ENCODE measurements at places on chromosomes 16 and 17. TPM values are rescaled to one million over a fixed set of nuclear protein-coding genes. Genes with fewer than 3 reads are reported as not detected.

DNA sequence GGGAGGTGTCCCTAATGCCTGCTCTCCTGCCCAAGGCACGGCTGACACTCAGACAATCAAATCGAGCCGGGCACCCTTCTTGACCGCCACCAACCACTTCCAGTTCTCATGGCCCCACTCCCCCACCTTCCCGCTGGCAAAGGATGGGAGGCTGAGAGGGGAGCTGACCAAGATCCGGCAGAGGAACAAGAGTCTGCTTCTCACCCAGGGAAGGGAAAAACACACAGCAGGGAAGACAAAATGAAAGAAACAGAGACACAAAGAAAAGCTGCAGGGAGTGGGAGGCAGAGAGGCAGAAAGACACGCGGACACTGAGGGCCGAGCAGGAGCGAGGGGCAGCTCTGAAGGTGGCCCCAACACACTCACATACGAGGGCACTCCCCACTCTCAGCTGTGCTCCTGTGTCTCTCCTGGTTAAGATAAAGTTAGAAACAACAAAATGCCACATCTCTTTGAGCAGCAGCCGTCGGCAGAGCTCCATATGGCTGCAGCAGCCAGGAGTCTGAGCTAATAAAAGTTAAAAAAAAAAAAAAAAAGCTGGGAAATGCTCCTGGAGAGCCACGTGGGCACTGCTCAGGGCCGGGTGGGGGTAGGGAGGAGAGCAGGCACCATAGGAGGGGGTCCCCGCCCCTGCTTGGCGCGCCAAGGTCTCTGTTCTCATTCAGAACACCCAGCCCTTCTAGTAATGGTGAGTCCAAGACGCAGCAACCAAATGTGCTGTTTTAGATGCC lies 7.4 kb downstream of the LRRC75A start:
- no peak for DNase-seq

The CTU2 gene
- 47.5 TPM for total RNA-seq

The NHLRC4 gene
- 0.21 TPM for total RNA-seq

DNA sequence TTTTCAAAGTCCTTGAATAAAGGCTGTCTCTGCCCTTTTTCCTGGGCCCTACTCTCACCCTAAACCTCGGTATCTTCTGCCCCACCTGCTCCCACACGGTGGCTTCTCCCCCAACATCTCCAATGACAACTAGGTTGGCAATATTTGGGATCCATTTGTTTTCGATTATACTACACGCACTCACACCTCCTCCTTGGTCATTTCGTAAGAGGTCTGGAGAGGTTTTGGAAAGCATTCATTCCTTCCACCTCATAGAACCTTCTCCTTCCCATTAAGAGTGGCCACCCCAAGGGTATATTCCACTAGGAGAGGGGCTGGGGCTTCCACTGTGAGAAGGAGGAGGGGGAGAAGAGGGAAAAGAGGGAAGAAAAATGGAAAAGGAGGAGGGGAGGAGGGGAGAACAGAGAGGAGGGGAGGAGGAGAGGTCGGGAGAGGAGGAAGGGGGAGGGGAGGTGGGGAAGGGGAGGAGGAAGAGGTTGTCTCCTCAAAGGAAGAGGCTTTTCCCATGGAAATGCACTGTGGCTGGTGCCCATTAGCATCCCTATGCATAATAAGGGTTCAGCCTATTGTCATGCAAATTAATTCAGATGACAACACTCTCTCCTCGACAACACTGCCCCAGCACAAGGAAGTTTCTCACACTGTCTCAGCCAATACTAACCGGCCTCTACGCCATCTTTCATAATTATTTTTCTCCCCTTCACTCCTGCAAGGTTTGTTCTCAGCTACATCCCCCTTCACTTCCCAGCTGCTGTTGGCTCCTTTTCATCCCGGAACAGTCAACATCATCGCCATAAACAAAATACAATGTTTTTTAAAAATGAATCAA lies 30.0 kb downstream of the SOX9 start:
- peak; percentile 70 for DNase-seq

The CHP2 gene
- 0.99 TPM for total RNA-seq

The KRT12 gene
- total RNA-seq: not detected

GRCh38 chr16:57534337-57534880 lies 2.0 kb downstream of the CCDC102A start:
- no peak for DNase-seq

The CHST4 gene
- total RNA-seq: not detected

The EPX gene
- not detected for total RNA-seq

DNA sequence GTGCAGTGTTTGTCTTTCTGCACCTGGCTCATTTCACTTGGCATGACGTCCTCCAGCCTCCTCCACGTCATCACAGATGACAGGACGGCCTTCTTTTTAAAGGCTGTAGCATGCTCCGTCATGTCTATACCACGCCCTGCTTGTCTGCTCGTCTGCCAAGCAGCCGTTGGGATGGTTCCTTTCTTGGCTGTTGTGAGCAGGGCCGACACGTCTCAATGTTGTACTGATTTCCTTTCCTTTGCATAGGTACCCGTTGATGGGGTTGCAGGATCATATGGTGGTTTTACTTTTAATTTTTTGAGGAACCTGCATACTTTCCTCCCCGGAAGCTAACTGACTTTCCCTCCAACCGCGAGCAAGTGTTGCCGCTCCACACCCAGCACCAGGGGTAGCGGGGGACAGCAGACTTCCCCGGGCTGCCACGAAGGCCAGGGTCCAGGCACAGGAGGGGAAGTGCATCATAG lies 212.2 kb upstream of the ZNF469 start:
- DNase-seq: no peak

The NDUFAF8 gene
- total RNA-seq: 64.9 TPM

DNA sequence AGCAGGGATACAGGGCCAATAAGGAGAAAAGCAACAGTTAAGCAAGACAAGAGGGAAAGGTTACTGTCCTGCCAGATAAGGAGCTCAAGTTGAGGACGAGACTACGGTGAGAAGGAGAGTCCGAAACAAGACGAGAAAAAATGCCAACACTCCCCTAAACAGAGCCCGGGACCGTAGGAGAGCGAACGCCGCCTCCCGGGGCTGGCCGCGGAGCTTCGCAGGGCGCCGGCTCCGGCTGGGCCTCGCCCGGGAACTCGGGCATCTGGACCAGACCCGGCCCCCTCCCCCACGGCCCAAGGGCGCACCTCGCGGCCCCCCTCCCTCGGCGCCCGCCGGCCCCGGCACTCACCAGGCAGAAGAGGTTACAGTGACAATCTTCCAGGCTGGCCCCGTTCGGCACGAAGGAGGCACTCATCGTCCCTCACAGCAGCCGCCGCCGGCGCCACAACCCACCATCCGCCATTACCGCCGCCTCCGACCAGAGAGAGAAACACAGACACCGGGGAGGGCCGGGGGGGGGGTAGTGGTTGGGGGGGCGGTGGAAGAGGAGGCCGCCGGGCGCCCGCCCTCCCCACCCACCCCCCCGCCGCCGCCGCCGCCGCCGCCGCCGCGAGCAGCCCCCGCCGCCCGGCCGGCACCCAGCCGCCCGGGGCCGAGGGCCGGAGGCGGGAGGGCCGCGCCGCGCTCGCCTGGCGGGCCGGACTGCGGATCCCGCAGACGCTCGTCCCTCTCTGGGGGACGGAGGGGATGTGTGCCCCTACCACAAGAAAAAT lies at the start of gene MED13:
Gene MED13, minus strand, starts transcription at position 488 of the 773 bp plus-strand sequence. Its CDS starts 73 bp downstream, at position 415.
- DNase-seq: peak; percentile 48

GRCh38 chr16:22023505-22023904 lies 15.6 kb downstream of the MOSMO start:
- no peak for DNase-seq

The ADAMTS18 gene
- not detected for total RNA-seq

DNA sequence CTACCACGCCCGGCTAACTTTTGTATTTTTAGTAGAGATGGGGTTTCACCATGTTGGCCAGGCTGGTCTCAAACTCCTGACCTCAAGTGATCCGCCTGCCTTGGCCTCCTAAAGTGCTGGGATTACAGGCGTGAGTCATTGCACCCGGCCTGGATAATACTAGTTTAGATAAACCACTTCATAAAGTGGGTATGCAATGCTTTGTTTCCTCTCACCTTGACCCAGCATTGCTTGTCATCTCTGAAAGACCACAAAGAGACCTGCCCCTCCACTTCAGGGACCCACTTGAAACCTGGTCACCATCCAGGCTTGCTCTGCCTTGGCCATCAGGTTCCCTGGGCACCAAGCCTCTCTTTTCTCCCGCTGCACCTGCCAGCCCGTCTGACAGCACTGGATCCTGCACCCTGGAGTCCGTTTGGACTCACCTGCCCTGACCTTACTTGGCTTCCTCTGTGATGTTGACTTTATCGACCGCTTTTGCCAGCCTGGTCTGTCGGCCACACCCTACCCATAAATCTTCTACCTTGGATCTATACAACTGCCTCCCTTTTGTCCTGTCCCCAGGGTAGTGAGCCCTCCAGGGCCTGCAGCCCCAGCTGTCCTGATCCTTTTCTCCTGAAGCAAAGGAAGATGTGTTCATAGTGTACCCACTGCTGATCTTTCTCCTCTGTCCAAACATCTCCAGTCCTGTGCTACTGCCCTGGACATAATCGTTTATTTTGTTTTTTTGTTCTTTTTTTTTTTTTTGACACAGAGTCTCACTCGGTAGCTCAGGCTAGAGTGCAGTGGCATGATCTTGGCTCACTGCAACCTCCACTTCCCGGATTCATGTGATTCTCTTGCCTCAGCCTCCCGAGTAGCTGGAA lies 12.7 kb upstream of the ZG16 start:
- no peak for DNase-seq

- DNase-seq: no peak
Observed at GRCh38 chr17:32152130-32152529, 9.8 kb downstream of the RHOT1 start.

- no peak for DNase-seq
Observed at GRCh38 chr16:30694926-30695693, 3.9 kb upstream of the SRCAP start.

GRCh38 chr16:72948238-72948829 lies 99.6 kb downstream of the ZFHX3 start:
- DNase-seq: no peak

The PRAC2 gene
- total RNA-seq: 25.5 TPM

DNA sequence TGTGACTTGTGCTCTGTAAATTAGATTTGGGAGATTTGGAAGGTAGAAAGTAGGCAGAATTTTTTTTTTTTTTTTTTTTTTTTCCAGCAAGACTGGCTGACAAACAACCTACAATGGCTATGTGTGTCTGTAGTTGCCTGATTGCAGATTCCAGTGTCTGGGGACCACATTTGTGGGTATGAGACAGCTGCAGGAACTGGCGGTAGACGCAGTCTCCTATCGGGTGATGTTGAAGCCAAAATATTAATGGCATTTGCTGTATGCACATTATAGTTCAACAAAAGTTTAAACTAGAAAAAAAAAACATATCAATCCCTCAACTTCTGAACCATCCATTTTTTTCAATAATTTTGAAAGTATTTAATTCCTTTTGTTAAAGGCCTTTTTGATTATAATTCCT lies 665.2 kb downstream of the TOX3 start:
- no peak for DNase-seq

The TBC1D26 gene
- 0.39 TPM for total RNA-seq

DNA sequence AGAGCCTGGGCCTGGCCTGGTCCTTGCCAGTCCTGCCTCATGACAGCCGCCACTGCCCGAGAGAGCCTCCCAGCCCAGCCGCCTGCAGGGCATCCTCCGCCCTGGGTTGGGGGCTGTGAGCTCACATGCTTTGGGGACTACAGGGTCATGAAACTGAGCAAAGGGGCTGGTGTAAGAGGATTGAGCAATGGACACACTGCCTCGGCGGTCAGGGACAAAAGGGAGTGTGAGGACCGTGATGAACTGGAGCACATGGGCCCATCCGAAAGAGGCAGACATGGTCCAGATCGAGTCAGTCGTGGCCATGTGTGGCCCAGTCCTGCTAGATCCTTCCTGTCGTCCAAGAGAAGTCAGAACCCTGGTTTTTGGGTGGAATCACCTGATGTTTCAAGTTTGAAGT lies 52.3 kb downstream of the GSG1L start:
- no peak for DNase-seq

The MYH3 gene
- 2.1 TPM for total RNA-seq

DNA sequence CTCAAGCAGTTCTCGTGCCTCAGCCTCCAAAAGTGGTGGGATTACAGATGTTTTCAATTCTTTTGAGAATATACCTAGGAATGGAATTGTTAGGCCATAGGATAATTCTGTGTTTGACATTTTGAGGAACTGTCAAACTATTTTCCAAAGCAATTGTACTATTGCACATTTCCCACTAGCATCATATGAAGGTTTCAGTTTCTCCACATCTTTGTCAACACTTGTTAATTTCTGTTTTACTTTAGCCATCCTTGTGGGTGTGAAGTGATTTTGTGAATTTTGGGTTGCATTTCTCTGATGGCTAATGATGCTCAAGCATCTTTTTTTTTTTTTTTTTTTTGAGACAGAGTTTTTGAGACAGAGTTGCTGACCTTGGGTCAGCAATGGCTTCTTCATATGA lies 6.2 kb downstream of the NT5M start:
- DNase-seq: no peak

DNA sequence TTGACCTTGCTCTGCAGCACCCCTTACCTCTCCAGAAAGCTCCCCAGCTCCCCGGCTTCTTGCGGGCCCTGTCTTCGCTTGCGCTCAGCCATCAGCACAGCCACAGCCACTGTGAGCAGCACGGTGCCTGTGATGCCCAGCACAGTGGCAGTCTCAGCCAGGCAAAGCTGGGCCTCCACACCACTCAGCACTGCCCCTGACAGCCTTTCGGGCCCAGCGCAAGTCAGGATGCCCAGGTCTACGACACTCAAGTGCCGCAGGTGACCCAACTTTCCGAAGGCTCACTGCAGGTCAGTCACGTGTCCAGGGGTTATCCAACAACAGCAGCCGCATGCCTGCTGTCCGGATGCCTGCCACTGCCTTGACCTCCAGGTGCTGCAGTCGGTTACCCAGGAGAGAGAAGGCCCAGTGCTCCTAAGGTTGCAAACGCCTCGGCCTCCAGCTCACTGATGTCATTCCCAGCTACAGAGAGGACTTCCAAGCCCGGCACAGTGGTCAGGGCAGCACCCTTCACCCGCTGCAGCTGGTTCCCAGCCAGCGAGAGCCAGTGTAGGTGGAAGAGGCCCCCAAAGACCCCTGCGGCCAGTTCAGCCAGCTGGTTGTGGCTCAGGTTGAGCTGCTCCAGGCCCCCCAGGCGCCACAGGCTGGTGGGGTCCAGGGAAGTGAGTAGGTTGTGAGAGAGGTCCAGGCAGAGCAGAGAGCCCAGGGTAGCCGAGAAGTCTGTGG lies 8.9 kb upstream of the TMEM101 start:
- DNase-seq: no peak

- peak; percentile 83 for DNase-seq
Observed at GRCh38 chr16:49857423-49858181, 1.7 kb upstream of the ZNF423 start.

- DNase-seq: peak; percentile 76
Observed at GRCh38 chr17:78313735-78314648, 45.9 kb downstream of the SOCS3 start.

The RNU2-1 gene
- total RNA-seq: 3,906 TPM

- DNase-seq: no peak
Observed at GRCh38 chr16:87960296-87960695, 9.1 kb downstream of the BANP start.

GRCh38 chr17:5234645-5235576 lies at the start of gene SCIMP:
TSS of gene SCIMP (minus strand) at chr17:5234860. CDS start at chr17:5234755, 105 bp downstream.
- DNase-seq: no peak

- peak; percentile 72 for DNase-seq
Observed at GRCh38 chr17:15973834-15974233, 25.7 kb downstream of the ZSWIM7 start.

Data from A673 (cell line).